ENCODE measurements at places on chromosomes 12 and 14.
A peak's percentile ranks its signal among the peaks of the same experiment; 100 is the strongest.

DNA sequence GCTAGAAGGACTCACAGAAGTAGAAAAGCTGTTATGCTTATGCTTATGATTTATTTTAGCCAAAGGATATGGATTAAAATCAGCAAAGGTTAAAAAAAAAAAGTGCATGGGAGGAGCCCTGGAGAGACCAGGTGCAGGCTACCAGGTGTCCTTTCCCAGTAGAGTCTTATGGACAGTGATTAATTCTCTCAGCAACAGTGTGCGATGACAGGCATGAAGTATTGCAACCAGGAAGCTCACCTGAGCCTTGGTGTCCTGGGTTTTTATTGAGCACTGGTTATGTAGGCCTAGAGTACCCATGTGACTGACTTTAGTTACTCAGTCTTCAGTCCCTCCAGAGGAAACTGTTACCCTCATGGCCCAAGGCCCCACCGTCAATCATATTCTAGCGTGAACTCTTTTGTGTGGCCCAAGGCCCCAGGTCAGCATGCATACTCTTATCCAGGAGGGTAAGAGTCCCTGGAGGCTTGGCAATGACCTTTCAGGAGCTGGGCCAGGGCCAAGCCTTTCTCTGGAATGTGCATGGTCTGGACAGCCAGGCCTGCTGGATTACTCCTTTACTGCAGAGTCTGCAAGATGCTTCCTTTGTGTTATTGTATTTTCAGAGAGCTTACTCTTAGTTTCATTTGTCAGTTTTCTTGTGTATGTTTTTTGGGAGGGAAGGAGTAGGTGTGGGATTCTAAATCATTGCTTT is 69.6 kb upstream of the RD3L start:
- H3K36me3 ChIP-seq, result no peaks in the 10 kb centered on the region
- DNase-seq, result no peak
- H3K27ac ChIP-seq, result no peak overlapping the region
- H3K27me3 ChIP-seq, result peaks cover 12% of the 10 kb centered on the region
- no peaks in the 10 kb centered on the region for H3K4me1 ChIP-seq

GRCh38 chr12:69007101-69007854 is 74.3 kb upstream of the CPM start:
- H3K27ac ChIP-seq, result no peak overlapping the region
- no peak overlapping the region for H3K4me3 ChIP-seq
- no peaks in the 10 kb centered on the region for H3K36me3 ChIP-seq
- DNase-seq, result no peak

GRCh38 chr12:131990066-131990979 is 40.6 kb downstream of the EP400 start:
- no peak overlapping the region for H3K27ac ChIP-seq
- peaks cover 27% of the 10 kb centered on the region for H3K36me3 ChIP-seq
- no peaks in the 10 kb centered on the region for H3K4me1 ChIP-seq
- no peak overlapping the region for H3K4me3 ChIP-seq

DNA sequence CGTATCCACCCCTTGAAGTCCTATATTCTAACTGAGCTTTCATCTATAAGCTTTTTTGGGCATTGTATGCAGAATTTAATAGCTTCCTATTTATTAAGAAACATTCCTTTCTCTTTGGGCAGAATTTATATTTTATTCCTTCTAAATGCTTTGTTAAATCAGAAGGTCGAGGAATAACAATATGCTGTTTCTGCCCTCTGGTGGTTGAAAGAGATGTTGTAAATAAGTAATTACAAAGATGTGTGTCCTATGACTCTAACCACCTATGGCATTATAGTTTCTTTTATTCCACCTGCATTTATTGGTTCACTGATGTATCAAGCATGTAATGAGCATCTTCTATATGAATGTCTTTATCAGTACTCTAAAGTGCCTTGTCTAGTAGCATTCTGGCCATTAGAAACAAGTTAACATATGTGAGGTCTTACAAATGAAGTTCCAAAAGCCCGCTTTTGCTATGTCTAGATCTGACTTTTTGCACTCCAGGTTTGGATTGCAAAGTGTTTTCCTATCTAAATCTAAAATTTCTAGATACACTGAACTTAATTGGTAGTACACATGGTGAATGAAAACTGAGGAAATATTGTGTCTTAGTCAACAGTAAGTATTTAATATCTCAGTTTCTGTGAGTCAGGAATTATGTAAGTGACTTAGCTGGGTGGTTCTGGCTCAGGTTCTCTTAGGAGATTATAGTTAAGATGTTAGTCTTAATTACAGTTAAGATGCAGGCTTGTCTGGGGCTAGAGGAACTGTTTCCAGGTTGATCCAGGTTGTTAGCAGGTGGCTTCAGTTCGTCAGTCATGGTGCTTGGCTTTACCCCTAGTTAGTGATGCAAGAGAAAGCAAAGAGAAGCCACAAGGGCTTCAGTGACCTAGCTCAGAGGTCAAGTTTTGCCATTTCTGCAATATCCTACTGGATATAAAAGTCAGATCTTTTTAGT is 57.5 kb downstream of the PLEKHA5 start:
- no peak overlapping the region for H3K4me3 ChIP-seq
- H3K27me3 ChIP-seq, result peaks cover 6% of the 10 kb centered on the region
- H3K27ac ChIP-seq, result no peak overlapping the region
- no peak for DNase-seq

DNA sequence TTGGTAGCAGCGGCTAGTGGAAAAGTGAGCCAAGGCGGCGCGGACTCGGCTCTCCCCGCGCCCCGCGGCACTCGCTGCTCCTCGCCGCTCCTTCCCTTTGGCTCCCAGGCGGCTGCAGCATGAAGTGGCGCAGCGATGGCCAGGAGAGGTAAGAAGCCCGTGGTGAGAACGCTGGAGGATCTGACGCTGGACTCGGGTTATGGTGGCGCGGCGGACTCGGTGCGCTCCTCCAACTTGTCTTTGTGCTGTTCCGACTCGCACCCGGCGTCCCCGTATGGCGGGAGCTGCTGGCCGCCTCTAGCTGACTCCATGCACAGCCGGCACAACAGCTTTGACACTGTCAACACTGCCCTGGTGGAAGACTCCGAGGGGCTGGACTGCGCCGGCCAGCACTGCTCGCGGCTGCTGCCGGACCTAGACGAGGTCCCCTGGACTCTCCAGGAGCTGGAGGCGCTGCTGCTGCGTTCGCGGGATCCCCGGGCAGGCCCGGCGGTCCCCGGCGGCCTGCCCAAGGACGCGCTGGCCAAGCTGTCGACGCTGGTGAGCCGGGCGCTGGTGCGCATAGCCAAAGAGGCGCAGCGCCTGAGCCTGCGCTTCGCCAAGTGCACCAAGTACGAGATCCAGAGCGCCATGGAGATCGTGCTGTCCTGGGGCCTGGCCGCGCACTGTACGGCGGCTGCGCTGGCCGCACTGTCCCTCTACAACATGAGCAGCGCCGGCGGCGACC is 225.6 kb upstream of the CRY1 start:
- peaks cover 28% of the 10 kb centered on the region for H3K4me1 ChIP-seq
- H3K36me3 ChIP-seq, result peaks cover 2% of the 10 kb centered on the region
- peak; percentile 59 for DNase-seq
- H3K27me3 ChIP-seq, result peaks cover 26% of the 10 kb centered on the region
- H3K4me3 ChIP-seq, result peak overlapping the region; percentile 89
- H3K27ac ChIP-seq, result peak overlapping the region; percentile 81

DNA sequence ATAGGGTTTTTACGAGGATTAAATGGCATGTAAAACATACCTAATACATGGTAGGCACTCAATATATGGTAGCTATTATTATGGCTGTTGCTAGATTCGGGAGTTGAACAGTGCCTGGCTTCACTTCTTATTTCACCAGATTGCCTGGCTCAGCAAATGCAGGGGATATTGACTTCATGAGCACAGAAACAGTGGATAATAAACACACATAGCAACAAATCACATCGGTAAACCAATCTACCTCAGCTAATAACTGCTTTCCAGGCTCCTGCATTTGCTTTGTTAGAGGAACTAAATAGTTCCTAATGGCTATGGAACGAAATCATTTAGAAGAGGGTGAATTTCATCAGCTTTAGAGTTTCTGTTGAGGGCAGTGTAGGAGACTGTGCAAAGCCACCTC is 105.2 kb upstream of the TMCC3 start:
- H3K4me1 ChIP-seq, result no peaks in the 10 kb centered on the region
- H3K27me3 ChIP-seq, result peaks cover 7% of the 10 kb centered on the region
- H3K4me3 ChIP-seq, result no peak overlapping the region
- no peak overlapping the region for H3K27ac ChIP-seq
- no peaks in the 10 kb centered on the region for H3K36me3 ChIP-seq

GRCh38 chr12:99055299-99055698 is 410.2 kb downstream of the APAF1 start:
- no peaks in the 10 kb centered on the region for H3K36me3 ChIP-seq
- no peak for DNase-seq
- H3K27ac ChIP-seq, result no peak overlapping the region
- no peak overlapping the region for H3K4me3 ChIP-seq
- no peaks in the 10 kb centered on the region for H3K4me1 ChIP-seq
- H3K27me3 ChIP-seq, result no peaks in the 10 kb centered on the region

DNA sequence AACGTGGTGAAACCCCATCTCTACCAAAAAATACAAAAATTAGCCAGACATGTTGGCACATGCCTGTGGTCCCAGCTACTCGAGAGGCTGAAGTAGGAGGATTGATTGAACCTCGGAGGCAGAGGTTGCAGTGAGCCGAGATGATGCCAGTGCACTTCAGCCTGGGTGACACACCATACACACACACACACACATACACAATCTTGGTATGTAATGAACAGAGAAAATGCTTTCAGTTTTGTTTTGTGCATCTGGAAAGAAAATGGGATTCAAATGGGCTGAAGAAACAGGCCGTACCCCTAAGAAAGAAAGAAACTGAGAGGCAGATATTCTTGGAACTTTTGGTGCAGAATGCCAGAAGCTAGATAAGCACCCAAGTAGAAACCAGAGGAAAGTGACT is 107.2 kb downstream of the PDE3A start:
- no peak for DNase-seq
- H3K27ac ChIP-seq, result no peak overlapping the region
- no peak overlapping the region for H3K4me3 ChIP-seq
- no peaks in the 10 kb centered on the region for H3K4me1 ChIP-seq
- H3K36me3 ChIP-seq, result no peaks in the 10 kb centered on the region

GRCh38 chr14:52279408-52279807 is 11.9 kb downstream of the PTGDR start:
- peaks cover 12% of the 10 kb centered on the region for H3K4me1 ChIP-seq
- H3K36me3 ChIP-seq, result peaks cover 12% of the 10 kb centered on the region
- no peak for DNase-seq
- H3K4me3 ChIP-seq, result no peak overlapping the region

DNA sequence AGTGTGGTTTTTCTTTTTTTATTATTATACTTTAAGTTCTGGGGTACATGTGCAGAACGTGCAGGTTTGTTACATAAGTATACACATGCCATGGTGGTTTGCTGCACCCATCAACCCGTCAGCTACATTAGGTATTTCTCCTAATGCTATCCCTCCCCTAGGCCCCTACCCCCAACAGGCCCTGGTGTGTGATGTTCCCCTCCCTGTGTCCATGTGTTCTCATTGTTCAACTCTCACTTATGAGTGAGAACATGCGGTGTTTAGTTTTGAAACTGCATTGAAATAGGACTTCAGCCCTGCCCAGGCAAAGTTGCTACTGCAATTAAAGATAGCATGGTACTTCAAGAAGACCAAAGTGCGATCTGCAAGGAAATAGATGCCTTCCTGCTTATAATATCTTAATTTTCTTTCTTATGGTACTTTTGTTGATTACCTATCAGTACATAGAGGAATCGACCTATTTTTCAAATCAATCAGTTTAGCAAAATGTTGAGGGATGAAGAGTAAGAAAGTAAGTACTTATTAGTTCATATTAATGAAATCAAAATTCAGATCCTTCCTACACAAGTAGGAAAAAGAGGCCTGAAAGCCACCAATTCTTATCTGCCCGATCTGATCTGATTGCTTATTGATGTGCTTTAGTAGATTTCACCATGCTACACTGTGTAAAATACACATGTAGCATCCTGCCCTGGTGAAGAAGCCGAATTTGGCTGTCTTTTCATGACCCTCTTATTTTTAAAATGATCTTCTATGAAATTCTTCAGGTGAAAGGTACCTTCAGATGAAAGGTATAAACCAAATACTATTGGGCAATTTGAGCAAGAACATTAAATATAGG is 1.6 kb downstream of the LTA4H start:
- DNase-seq, result no peak
- H3K36me3 ChIP-seq, result peaks cover 10% of the 10 kb centered on the region
- H3K27ac ChIP-seq, result no peak overlapping the region
- peaks cover 14% of the 10 kb centered on the region for H3K4me1 ChIP-seq

GRCh38 chr14:54465654-54466053 is 23.1 kb downstream of the GMFB start:
- no peak overlapping the region for H3K4me3 ChIP-seq
- H3K36me3 ChIP-seq, result peaks cover 9% of the 10 kb centered on the region
- no peak for DNase-seq
- H3K27me3 ChIP-seq, result peaks cover 2% of the 10 kb centered on the region
- no peak overlapping the region for H3K27ac ChIP-seq

- no peaks in the 10 kb centered on the region for H3K36me3 ChIP-seq
- peaks cover 3% of the 10 kb centered on the region for H3K27me3 ChIP-seq
- H3K4me3 ChIP-seq, result no peak overlapping the region
- peaks cover 3% of the 10 kb centered on the region for H3K4me1 ChIP-seq
- no peak for DNase-seq
- no peak overlapping the region for H3K27ac ChIP-seq
Measured at GRCh38 chr14:68460541-68460940, 332.3 kb downstream of the ZFP36L1 start.

GRCh38 chr12:57112492-57113294 is 1.5 kb upstream of the STAT6 start:
- H3K4me3 ChIP-seq, result peak overlapping the region; percentile 94
- H3K4me1 ChIP-seq, result peaks cover 27% of the 10 kb centered on the region
- peaks cover 6% of the 10 kb centered on the region for H3K36me3 ChIP-seq
- peak overlapping the region; percentile 97 for H3K27ac ChIP-seq
- no peaks in the 10 kb centered on the region for H3K27me3 ChIP-seq
- no peak for DNase-seq

GRCh38 chr14:25520821-25521220 is 470.9 kb upstream of the STXBP6 start:
- no peak for DNase-seq
- H3K4me3 ChIP-seq, result no peak overlapping the region
- no peaks in the 10 kb centered on the region for H3K4me1 ChIP-seq
- no peaks in the 10 kb centered on the region for H3K36me3 ChIP-seq
- no peak overlapping the region for H3K27ac ChIP-seq

DNA sequence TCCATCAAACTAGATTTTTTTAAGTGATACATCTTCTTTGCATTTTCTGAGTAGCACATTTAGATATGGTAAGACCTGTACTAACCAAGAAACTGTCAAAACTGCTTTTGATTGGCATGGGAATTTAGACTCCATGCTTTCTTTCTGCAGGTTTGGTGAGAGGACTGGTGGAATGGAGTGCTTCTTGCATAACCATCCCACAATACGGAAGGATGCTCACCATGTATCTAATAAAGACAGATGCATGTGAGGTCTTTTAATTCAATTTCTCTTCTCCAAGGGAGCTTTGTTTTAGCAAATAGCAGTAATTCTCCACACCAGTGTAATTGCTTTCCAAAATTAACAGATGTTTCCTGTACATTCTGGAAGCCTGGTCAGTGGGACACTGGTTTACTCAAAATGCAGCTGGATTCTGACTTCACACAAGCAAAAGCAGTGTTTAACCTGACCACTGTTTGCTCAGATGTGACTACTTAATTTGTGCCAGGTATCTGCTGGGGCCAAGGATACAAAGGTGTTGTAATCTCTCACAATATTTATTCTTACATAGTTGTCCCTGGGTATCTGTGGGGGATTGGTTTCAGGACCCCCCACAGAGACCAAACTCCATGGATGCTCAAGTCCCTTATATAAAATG is 26.1 kb downstream of the FGD6 start:
- peaks cover 8% of the 10 kb centered on the region for H3K27me3 ChIP-seq
- H3K4me3 ChIP-seq, result no peak overlapping the region
- no peak overlapping the region for H3K27ac ChIP-seq
- no peaks in the 10 kb centered on the region for H3K36me3 ChIP-seq
- no peaks in the 10 kb centered on the region for H3K4me1 ChIP-seq
